Stimulated activated CD4-positive, alpha-beta T cell treated with anti-CD3 and anti-CD28 coated beads, Interleukin-2, amount 100 ng/mL, for 24 hours (primary cell): ENCODE measurements at places on chromosomes 5 and 9.
A peak's percentile ranks its signal among the peaks of the same experiment; 100 is the strongest.

DNA sequence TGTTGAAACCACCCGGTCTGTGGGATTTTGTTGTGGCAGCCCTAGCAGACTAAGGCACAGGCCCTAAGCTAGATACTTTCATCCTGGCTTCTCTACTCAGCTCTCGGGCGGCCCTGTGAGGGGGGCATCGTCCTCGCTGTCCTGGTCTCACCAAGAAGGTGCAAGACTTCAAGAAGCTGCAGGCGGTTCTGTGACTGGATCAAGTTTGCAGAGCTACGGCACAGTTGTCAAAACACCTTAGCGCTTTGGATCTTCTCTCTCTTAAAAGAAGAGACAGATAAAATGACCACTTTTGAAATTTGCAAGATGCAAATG lies 119.4 kb upstream of the PHYKPL start:
- DNase-seq, result no peak

DNA sequence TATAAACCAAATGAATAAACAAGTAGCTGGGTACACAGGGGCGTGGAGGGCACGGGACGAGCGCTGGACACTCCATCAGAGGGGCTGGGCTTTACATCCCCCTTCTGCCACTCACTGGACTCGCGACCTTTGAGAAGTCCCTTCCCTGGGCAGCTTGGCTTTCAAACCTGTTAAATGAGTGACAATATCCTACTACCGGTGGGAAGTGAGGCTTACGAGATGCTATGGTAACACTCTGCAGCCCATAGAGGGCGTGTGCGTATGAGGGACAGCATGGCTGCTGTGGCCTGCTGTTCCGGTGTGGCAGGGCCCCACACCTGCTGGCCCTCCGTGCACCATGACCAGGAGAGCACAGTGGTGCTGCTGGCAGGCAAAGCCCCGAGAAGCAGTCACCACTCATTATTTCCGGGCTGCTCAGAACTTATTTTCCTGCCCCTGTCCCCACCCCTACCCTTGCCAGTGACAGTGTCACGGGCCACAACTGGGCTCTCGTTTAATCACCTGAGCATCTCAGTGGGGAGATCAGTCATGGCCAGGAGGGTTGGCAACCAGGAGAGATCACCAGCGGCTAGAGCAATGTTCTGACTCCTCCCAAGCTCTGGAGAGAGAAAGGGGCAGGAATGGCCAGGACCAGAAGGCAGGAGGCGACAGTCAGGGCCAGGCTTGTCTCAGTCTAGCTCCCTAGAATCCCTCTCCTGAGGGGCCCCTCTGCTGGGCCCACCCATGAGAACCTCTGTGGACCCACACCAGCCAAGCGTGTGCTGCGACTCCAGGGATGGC lies 10.5 kb downstream of the CLTB start:
- DNase-seq, result no peak

DNA sequence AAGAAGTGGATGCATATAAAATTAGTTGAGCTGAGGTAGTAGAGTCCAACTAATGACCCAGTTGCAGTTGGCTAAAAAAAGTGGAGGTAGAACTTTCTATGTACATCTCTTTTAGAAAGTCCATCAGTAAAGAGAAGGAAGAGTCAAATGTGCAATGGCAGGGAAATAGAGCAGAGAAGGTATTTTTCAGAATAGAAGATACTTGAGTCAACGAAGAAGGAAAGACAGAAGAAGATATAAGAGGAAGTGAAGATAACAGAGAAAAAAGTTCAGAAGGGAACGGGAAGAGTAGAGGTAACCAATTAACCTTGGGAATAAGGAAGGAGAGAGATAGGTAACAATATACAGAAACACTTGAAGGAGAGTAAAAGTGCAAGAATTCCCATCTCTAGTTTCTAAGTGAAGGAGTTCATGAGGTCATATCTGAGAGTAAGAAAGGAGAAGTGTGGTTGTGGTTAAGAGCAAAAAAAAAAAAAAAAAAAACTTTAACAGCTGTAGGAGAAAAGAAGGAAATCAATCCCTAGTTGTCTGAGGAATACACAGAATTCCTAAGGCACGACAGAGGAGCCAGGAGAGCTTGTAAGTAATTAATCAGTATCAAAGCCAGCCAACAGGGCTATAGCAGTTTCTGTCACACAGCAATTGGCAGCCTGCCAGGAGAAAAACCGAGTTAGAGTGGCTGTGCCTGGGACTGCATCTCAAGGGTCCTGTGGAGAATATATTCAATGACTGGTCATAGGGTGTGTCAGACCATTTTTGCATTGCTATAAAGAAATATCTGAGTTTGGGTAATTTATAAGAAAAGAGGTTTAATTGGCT lies 61.0 kb downstream of the ARL15 start:
- peak; percentile 27 for DNase-seq

DNA sequence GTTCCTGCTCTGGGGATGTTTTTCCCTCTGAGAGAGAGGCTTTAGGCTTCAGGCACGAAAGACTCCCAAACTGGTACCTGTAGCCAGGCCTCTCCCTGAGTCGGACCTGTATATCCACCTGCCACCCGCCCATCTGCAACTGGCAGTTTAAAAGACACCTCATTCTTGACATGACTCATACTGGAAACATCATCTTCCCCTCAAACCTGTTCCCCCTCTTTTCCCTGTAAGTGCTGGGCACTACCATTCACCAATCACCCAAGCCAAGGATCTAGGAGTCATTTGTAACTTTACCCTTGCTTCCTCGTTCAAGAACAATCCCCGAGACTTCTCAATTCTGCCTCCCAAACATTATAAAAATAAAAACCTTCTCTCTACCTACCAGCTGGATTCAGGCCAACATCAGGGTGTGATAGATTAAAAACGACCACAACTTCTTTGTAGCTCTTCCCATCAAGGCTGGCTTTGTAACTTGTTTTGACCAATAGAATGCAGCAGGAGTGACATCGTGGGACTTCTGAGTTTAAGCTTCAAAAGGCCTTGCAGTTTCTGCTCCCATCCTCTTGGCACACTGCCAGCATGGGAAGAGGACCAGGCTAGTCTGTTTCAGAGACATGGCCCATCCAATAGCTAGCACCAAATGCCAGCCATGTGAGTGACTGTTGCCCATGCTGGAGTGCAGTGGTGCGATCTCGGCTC lies 1.8 kb upstream of the WDR31 start:
- no peak for DNase-seq

DNA sequence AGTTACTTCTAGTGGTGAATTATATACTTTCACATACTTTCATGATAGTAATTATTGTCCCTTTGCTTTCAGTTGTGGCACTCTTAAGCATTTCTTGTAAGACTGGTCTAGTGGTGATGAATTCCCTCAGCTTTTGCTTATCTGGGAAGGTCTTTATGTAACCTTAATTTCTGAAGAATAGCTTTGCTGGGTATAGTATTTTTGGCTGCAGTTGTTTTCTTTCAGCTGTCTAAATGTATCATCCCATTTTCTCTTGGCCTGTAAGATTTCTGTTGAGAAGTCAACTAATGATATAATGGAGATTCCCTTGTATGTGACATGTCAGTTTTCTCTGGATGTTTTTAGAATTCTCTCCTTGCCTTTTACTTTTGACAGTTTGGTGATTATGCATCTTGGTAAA lies 41.0 kb downstream of the TMEM38B start:
- no peak for DNase-seq

GRCh38 chr9:129888293-129889121 lies 53.2 kb downstream of the USP20 start:
- DNase-seq, result peak; percentile 89

- no peak for DNase-seq
Observed at GRCh38 chr5:150114773-150115408, 28.5 kb upstream of the CSF1R start.

GRCh38 chr5:44603496-44604272 lies 205.1 kb upstream of the MRPS30 start:
- DNase-seq, result no peak

GRCh38 chr5:132425009-132425937 lies 55.8 kb downstream of the SLC22A5 start:
- DNase-seq, result peak; percentile 66
